ENCODE measurements at places on chromosomes 11 and 22.

GRCh38 chr11:1694064-1694845, 2.7 kb upstream of the KRTAP5-6 start:
- DNase-seq = peak; percentile 53

DNA sequence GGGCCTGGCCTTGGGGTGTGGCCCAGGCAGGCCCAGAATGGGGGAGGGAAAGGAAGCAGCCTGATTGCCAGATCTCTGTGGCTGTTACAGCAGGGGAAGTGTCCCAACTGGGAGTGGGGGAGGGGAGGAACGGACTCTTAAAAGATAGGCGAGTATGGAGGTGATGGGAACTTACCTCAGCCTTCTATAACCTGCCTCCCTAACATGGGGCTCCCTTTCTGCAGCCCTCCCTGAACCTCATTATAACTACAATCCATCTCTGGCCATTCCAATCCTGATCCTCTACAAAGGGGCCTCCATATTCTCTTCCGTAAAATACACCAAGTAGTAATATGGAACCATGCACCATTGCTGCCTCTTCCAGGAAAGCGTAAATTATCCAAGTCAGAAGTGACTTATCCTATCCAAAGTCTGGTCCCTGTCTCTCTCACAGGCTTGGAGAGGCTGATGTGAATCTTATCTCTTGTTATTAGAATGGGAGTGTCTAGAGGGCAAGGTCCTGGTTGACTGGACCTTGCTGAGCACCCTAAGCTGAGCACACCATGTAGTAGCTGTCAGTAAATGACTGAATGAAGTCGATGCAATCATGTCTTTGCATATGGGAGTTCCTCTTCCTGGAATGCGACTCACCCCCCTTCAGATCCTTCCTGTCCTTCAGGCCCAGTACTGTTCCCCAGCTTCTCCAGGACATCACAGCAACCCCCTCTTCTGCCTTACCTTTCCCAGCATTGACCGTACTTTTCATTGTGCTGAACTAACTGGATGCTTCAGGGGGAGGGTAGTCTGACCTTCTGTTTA, 5.9 kb downstream of the RHOG start:
- DNase-seq = no peak

GRCh38 chr11:32266601-32267000, 168.7 kb downstream of the WT1 start:
- DNase-seq = no peak

DNA sequence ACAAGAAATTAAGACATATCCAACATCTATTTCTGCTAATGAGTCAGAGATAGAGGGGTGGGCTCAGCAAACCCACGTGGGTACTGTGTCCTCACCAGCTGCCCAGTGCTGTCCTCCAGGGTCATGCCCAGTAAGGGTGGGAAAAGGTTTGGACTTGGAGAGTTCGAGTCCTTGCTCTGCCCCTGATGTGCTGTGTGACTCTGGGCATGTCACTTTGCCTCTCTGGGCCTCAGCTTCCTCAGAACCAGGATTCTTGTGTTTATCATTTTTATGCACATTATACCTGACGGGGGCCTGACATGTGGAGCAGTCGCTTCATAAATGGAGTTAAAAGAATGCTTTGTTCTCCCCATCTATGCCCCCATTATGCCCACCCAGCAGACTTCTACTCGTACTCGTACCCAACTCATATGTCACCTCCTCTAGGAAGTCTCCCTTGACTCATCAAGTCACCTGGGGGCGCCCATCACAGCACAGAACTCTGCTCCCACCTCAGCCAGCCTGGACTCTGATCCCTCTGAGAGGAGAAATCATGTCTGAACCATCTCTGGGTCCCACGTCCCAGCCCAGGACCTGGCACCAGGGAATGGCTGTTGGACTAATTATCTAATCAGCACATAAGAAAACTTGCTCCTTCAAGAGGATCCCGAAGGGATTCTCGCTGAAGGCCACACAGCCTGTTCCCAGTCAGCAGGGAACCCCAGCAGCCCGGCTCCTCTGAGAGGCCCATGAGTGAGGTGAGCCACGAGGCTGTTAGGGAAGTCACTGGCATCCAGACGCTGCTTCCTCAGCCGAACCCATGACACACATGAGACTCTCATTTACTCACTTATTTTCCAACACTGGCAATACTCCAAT, 38.7 kb upstream of the TSKU start:
- no peak for DNase-seq

- no peak for DNase-seq
Observed at GRCh38 chr11:94170953-94171352, 42.3 kb downstream of the PANX1 start.

GRCh38 chr22:39543095-39543494, 10.5 kb upstream of the RPS19BP1 start:
- DNase-seq = no peak

DNA sequence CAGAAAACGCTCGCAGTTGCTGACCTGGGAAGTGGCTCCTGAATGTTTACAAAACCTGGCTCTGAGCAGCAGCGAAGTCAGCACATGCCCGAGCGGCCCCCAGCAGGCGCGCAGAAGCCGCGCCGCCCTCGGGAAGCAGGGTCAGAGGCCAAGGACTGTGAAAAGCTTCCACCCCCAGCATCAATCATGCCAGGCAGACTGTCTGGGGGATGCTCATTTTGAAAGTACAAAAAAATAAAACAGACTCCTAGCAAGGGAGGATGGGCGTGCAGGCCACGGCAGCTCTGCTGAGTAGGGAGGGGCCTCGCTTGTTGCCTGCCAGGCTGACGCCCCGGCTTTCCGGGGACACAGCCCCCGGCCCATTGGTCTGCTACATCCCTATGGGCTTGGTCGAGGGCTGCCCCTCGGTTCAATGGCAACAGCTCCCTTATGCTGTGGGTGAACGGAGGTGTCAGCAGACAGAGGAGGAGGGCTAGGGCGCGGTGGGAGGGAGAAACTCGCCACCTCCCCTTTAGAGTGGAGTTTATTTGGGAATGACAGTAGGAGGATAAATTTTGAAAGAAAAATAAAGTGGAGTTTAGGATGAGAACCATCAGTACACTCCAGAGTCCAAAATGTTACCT, 37.7 kb upstream of the GNB1L start:
- DNase-seq = no peak

- no peak for DNase-seq
Observed at GRCh38 chr22:30291058-30291892, 2.0 kb upstream of the CASTOR1 start.

DNA sequence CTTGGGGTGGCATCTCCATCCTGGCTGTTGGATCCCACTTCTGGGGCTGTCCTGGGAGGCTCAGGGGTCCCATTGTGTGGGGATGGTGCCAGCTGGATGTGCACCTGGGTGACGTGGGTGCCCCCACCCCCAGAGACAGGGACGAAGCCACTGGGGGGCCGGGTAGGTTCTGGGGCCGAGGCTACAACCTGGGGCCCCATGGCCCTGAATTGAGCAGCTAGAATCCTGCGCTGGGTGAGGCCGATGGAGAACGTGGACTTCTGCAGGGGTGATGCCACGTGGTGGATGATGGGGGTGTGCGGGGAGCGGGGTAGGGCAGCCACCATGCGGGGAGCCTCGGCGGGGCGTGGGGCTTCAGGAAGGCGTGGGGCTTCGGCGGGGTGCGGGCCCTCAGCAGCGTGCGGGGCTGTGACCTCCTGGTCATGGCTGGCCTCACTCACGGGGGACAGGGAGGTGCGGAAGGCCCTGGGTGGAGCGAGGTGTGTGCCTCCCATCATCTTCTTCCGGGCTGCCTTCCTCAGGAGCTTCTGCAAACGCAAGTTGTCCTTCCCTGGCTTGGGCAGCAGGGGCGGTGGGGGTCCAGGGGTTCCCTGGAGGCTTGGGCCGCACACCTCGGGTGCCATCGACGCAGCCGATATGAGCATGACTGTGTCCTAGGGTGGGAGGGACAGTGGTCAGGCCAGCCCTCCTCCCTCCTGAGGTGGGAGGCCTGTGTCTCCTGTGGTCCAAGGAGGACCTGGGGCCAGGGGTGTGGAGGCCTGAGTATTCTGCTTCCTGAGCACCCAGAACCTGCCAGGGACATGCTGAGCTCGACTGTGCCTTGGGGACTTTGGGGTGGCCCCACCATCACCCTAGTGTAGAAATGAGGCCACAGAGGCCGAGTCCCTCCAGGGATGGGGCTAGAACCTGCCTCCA, 1.5 kb downstream of the PRR33 start:
- DNase-seq = no peak

DNA sequence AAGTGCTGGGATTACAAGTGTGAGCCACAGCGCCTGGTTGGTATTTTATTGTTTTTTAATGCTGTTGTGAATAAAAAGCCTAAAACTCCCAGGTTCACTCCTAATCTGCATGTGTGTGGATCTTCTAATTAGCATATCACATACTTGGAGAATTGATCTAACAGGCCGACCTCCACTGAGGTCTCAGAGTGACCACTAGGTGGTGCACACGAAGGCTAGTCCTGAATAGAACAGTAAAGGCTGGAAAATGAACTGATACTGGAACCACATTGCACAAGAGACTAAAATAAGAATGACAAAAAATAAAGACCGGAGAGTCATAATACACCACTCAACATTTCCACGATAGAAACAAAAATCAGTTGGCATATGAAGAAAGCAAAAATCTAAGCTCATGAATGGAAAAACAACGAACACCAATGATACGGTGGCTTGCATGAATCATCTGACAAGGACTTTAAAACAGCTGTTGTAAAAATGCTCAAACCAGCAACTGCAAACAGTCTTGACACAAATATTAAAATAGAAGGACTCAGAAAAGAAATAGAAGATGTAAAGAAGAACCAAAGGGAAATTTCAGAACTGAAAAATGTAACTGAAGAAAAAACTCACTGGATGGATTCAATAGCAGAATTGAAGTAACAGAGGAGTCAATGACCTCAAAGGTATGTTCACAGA, 19.2 kb downstream of the PIM3 start:
- DNase-seq = no peak

DNA sequence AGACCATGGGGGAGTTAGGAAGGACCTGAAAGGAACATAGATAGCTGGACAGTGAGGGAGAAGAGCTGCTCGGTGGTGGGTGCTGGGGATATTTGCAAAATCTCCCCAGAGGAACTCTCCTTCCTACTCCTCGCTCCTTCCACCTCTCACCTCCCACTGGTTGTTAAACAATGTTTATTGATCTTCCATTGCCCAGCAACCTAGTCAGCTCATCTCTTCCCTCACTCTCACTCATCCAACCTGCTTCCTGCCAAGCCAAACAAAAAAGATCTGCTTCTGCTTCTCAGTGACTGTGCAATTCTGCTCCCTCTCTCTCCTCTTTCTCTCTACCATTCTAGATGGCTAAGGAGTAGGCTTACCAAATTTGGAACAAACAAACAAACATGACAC, 115.0 kb downstream of the SLC1A2 start:
- peak; percentile 20 for DNase-seq

- DNase-seq = no peak
Observed at GRCh38 chr11:4551346-4551979, 6.5 kb downstream of the OR52M1 start.

GRCh38 chr11:42598341-42598740, 713.5 kb upstream of the API5 start:
- DNase-seq = no peak

- no peak for DNase-seq
Observed at GRCh38 chr22:48945621-48946458, 881.8 kb downstream of the BRD1 start.

- no peak for DNase-seq
Observed at GRCh38 chr22:20218326-20218872, 49.7 kb downstream of the RTN4R start.

DNA sequence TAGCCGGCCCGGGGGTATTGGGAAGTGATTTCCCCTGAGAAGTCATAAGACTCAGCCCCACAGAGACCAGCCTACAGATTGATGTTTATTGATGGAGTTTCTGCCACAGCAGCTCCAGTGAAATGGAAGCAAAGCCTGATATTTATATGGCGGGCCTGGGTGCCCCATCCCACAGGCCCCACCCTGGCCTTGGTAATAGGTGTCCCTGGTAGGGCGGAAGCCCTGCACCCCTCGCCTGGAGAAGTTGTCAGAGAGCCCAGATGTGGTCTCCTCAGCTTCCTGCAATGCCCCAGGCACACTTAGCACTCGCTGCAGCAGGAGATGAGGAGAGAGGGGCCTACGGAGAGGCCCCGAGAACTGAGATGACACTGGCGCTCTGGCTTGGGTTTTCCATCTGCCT, 107.4 kb downstream of the MORC2 start:
- no peak for DNase-seq

DNA sequence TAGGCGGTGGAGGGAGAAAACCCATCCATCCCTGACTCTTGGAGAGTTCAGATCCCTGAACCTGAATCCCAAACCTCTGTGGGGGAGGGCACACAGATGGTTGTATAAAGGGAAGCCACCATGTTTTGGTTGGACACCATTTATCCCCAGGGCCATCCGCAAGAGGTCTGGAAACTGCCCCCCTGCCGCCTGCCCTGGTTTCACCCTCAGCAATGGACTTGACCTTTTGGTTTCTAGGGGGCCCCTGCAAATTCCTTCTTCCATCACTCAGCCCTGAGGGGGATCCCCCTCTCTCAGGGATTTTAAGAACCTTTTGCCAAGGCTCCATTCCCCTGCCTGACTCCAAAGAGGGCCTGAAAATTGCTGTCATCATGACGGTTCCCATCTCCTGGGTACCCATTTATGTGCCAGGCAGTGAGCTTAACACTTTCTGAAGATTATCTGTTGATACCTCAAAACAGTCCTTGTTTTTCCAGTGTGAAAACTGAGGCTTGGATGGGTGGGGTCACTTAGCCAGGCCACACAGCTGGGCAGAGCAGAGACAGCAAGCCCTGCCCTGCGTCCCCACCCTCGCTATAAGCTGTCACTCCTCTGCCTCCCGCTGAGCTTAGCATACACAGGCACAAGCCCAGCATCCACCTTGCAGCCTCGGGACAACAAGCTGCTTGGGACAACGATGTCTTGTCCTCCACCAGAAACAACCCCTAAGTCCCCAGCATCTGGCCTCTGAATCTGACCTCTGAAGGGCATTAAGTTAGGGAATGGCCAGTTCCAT, 33.2 kb upstream of the CRYBB3 start:
- no peak for DNase-seq

DNA sequence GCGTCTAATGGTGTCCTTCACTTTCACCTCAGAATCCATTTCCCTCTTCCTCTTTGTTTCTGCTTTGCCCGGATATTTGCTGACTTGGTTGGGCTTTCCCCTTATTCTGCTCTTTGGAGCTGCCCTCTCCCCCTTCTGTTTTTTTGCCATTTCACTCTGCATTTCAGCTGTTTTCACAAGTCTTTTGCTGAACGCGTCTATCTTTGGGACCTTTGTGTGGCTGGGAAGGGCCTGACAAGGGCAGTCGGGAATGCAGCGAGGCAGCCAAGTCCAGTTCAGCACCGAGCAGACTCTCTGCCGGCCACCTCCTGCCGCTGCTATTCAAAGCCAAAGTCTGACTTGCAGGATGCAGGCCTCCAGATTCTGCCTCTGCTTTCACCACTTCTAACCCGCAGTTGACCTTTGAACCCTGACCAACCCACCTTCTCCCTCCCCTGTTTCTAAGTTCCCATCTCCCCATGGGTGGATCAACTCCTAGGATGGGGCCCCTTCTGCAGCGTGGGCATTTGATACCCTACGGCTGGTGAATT, 38.2 kb downstream of the FEZ1 start:
- DNase-seq = peak; percentile 18

GRCh38 chr11:60658409-60658808, 41.0 kb upstream of the MS4A8 start:
- no peak for DNase-seq

DNA sequence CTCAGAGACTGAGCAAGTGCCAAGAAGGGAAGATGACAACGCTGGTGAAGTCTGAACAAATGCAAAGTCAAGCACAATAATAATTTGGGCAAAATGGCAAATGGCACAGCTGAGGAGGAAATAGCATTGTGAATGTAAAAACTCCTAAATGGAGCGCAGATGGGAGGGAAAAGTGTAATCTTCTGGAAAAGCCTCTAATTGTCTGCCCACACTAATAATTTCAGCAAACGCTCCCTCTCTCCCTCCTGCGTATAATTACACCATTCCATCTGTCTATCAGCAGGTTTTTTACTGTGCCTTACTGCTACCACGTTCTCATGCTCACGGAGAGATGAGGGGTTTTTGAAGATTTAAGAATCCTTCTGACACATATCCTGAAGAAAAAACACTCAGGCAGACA, 302.6 kb downstream of the KIRREL3 start:
- DNase-seq = no peak

Measured in amniotic stem cell (primary cell).